ENCODE measurements at places on chromosomes 11 and 22.

DNA sequence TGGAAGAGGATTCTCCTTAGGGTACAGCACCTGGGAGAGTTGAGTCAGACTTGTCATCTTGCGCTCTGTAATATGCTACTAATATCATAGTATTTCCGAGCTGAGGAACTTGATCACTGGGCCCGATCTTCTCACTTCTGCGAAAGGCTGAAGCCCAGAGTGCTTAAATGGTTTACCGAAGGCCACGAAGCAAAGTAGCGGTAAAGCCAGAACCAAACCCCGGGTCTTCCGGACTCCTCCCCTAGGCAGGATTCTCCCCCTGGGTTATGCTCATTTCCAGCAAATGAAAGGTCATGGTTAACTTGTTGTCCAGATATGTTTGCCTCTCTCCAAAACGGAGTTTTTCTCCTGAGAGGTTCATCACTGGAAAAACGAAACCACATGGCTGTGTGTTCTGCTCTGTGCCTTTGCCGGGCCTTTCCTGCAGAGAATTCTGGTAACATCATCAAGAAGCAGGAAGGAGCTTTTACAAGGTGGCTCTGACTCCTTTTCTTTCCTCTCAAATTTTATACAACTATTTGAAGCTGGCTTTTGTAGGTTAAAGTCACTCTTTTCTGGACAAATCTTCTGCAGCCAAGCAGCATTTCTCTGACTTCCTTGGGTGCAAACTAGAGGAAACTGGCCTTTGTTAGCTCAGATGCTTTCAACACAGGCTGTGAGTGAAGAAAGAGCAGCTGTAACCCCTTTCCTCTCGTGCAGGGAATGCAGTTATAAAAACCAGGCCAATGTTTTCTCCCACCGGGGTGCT is 35.5 kb downstream of the UBASH3B start:
- no peak for DNase-seq

- DNase-seq = no peak
These were observed 11.1 kb upstream of the KIAA0930 start for GRCh38 chr22:45251825-45252224.

DNA sequence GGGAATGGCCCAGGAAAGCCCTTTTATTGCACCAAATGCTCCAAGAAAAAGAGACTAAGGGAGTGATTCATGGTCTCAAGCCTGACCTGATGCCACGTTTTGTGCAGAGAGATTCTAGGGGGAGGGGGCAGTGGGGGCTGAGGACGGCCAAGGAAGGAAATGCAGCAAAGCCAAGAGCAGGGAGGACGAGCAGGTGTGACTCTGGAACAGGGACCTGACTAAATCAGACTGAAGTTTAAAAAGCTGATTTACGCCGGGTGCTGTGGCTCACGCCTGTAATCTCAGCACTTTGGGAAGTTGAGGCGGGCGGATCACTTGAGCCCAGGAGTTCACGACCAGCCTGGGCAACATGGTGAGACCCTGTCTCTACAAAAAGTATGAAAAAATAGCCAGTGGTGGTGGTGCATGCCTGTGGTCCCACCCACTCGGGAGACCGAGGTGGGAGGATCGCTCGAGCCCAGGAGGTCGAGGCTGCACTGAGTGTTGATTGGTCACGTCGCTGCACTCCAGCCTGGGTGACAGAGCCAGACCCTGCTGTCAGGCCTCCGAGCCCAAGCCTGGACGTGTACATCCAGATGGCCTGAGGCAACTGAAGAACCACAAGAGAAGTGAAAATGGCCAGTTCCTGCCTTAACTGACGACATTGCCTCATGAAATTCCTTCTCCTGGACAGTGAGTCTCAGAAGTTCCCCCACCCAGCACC is 10.8 kb upstream of the IFITM3 start:
- DNase-seq = no peak

DNA sequence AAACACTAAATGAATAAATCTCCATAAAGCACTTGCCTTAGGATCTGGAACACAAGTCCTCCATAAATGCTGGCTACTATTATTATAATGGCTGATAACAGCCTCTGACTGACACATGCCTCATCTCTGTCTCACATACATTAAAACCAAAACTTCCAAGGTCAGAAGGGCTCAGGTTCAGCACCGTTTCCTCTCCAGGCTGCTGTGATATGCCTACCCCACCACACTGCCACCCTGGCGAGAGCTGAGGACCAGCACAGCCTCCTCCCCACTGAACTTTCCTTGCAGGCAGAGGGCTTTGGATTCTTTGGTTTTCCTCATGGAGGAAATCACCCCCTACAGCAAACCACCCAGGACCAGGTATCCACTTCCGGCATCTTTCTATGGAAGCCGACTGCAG is 112.8 kb downstream of the ABTB2 start:
- DNase-seq = no peak

GRCh38 chr22:32714458-32715430 is 86.8 kb upstream of the TIMP3 start:
- DNase-seq = no peak

DNA sequence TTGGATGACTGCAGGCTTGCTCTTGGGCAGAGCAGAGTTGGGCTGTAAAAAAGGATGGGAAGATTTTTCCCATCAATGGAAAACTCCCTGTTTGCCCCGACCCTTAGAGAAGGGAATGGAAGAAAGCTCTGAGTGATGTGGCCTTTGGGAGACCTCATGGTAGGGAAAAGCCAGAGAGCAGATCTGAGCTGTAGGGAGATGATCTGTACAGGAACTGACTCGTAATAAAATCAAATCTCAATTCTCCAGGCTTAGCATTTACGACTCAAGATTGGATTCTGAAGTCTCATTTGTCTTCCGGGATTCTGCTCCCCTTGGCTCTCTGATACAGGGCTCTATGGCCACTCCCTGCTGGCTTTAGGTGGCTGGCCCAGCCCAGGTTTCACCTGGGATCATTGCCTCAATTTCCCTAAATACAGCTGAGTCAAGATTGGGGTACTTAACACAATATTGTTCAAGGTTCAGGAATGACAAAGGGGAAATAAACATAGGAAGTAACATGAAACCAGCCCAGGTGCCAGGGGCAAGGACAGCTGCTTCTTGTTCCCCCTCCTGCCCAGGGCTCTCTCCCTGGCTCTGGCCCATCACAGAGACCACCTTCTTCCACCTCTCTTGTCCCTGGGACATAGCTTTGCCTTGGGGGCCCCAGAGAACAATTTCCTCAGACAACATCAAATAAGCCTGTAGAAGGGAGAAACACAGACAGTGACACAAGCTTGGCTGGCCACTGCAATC is 38.4 kb upstream of the THY1 start:
- no peak for DNase-seq

GRCh38 chr22:46807458-46807857 is 45.0 kb downstream of the TBC1D22A start:
- no peak for DNase-seq

All from stimulated activated CD8-positive, alpha-beta memory T cell treated with anti-CD3 and anti-CD28 coated beads, Interleukin-15, amount 100 ng/mL, for 1 hour (primary cell).